ENCODE measurements at places on chromosomes 11 and 22. TPM values are rescaled to one million over a fixed set of nuclear protein-coding genes. Genes with fewer than 3 reads are reported as not detected.

APOL3 gene
- 2.8 TPM for total RNA-seq

HBG2 gene
- total RNA-seq = not detected

LAYN gene
- 2.1 TPM for total RNA-seq

XBP1 gene
- 892 TPM for total RNA-seq

NUP98 gene
- 38.0 TPM for total RNA-seq

RPUSD4 gene
- 16.0 TPM for total RNA-seq

FDXACB1 gene
- total RNA-seq = 1.1 TPM

CHRM4 gene
- total RNA-seq = 0.22 TPM

TSGA10IP gene
- 0.19 TPM for total RNA-seq

ZNF215 gene
- total RNA-seq = 2.8 TPM

ZP1 gene
- not detected for total RNA-seq

HBB gene
- total RNA-seq = 3.2 TPM

CYB5R2 gene
- total RNA-seq = 1.4 TPM

F2 gene
- not detected for total RNA-seq

All from pancreas (tissue), 10 donors.